ENCODE measurements at places on chromosomes 12 and 14.

GRCh38 chr14:79543967-79544697, 667.2 kb downstream of the DIO2 start:
- no peak for DNase-seq

GRCh38 chr12:29662734-29663323, 120.9 kb downstream of the TMTC1 start:
- no peak for DNase-seq

DNA sequence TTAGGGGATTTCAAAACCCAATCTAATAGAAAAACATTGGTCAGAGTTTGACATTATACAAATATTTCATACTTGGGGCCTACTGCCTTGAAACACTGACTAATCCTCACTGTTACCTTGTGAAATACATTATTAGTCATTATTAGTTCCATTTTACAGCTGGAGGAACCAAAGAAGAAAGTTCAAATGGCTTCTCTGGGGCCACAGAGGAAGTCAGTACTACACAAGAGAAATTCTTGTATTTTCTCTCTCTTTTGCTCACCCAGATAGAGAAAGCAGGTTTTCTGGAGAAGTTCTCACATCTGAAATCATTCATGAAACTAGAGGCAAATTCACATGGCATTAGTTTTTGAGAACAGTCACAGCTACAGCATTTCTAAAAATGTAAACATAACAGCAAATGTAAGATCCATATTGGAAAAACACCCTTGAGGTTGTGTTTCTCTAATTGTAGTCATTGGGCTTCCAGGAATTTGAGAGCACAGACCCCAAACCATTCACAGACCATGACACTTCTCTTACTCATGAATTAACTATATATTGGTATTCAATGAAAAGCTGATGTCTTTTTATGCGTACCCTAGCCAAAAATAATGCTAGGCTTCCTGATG, 83.0 kb downstream of the LLPH start:
- no peak for DNase-seq

DNA sequence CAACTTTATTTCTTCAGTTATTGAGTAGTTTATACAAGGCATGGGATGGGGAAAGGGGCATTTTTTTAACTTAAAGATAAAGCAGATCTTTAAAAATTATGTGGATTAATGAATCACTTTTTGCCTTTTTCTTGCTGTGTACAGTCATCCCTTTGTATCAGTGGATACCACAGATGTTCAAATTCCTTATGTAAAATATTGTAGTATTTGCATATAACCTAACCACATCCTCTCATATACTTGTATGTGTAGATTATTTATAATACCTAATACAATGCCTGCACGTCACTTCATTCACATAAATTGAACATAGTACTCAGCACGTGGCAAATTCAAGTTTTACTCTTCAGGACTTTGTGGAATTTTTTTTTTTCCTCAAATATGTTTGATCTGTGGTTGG, 66.5 kb upstream of the MON2 start:
- no peak for DNase-seq

All from stimulated activated CD8-positive, alpha-beta memory T cell treated with anti-CD3 and anti-CD28 coated beads, Interleukin-4, amount 100 ng/mL, for 1 hour (primary cell).